SK-MEL-5 (cell line): ENCODE measurements at places on chromosomes 11 and 22. TPM values are rescaled to one million over a fixed set of nuclear protein-coding genes. Genes with fewer than 3 reads are reported as not detected.

Gene NXPE2
- total RNA-seq = not detected in 2 replicates

- DNase-seq = peak; percentile 87
These were observed 1.3 kb downstream of the TCN1 start for GRCh38 chr11:59865031-59865430.

- no peak for DNase-seq
These were observed 63.5 kb downstream of the CRYBB2 start for GRCh38 chr22:25282671-25283561.

Gene HTATIP2
- total RNA-seq = 62.5 and 66.4 TPM in 2 replicates

GRCh38 chr11:22193348-22194051, 615 bp downstream of the ANO5 start:
- DNase-seq = no peak

- no peak for DNase-seq
These were observed 86.2 kb downstream of the CACNA1I start for GRCh38 chr22:39656495-39657490.

- no peak for DNase-seq
These were observed 1115.1 kb upstream of the CNTN5 start for GRCh38 chr11:97905671-97906070.

- DNase-seq = no peak
These were observed 128.8 kb downstream of the NTM start for GRCh38 chr11:131499199-131499598.

- no peak for DNase-seq
These were observed 14.1 kb upstream of the NUP50 start for GRCh38 chr22:45149671-45150070.
